ENCODE measurements at places on chromosomes 3 and 15.

DNA sequence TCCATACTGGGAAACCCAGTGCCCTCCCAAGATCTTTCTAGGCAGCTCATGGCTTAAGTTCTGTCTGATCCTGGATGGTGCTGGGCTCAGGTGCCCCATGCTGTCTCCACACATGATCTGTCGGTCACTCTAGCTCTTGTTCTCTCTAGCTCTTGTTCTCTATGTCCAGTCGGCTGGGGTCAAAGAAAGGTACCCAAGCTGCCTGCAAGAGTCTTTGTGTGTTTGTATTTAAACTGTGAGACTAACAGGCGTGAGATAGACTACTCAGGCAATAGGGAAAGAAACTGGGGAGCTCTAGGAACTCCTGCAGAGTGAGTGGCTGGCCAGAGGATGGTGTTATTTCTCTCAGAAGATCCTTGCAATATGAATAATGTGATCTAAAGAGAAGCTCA is 40.2 kb downstream of the GPR156 start:
- no peak for DNase-seq

DNA sequence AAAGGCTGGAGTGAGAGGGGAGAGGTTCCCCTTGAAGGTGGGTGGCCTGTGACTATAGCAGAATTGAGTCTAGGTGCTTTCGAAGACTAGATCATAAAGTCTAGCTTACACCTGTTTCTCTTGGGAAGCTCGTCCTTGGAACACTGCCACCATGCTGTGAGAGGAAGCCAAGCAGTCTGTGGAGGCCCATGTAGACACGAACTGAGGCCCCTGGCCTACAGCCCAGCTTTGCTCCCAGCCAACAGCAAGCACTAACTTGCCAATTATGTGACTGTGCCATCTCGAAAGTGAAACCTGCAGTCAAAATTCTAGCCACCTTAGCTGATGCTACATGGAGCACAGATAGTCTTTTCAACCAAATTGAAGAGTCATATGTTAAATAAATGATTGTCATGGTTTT is 190.5 kb upstream of the NECTIN3 start:
- peak; percentile 20 for DNase-seq

DNA sequence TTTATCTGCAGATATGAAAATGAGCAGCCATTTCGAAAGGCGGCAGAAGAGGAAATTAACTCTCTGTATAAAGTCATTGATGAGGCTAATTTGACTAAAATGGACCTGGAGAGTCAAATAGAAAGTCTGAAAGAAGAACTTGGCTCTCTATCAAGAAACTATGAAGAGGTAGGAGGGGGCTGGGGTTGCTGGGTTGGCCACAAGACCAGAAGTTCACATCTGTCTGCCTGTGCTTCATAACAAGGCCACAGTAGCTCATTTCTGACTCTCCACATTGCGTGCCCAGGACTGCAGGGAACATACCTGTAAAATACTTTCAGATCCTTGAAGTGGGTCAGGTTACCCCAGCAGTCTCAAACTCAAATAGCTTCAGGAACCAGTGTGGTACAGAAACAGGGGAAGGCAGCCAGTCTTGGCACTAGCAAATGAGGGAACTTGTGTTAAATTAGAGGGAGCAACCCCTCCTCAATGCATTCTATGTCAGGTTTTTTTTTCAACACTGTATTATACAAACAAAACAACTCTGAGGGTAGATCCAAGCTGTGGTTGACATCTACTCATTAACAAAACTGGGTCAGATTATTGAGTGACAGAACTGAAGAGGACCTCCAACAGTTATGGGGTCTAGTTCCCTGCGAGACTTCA is 48.7 kb downstream of the BFSP2 start:
- no peak for DNase-seq

- DNase-seq: no peak
Observed at GRCh38 chr15:32060706-32061105, 30.4 kb downstream of the CHRNA7 start.
